Pancreas (tissue), 10 donors: ENCODE measurements at places on chromosomes 6 and 20. TPM values are rescaled to one million over a fixed set of nuclear protein-coding genes. Genes with fewer than 3 reads are reported as not detected.
A peak's percentile ranks its signal among the peaks of the same experiment; 100 is the strongest.

The MUC21 gene
- total RNA-seq, result not detected

- H3K4me1 ChIP-seq, result peaks cover 29% of the 10 kb centered on the region
- DNase-seq, result peak; percentile 87
- peak overlapping the region; percentile 17 for H3K27ac ChIP-seq
- H3K36me3 ChIP-seq, result no peaks in the 10 kb centered on the region
Observed at GRCh38 chr20:32282461-32282860, 5.0 kb downstream of the KIF3B start.

DNA sequence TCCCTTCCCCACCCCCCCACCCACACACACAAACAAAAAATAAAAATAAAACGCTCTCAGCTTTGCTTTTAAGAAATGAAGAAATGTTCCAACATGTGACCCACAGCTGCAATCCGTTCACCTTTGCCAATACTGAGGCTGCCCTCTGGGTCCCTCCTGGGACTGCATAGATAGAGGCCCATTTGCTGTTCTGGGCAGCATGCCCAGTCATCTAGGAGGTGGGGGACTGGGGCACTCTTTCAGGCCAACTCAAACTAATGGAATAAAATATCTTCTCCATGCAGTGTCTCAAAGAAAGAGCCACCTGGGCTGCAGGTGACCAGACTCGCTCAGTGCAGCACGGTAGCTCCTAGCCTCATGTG, 79.9 kb downstream of the SLC22A3 start:
- no peak overlapping the region for H3K4me3 ChIP-seq
- no peaks in the 10 kb centered on the region for H3K36me3 ChIP-seq
- no peak overlapping the region for H3K27ac ChIP-seq
- H3K4me1 ChIP-seq, result no peaks in the 10 kb centered on the region
- peak; percentile 75 for DNase-seq

GRCh38 chr6:19895866-19896692, 58.9 kb downstream of the ID4 start:
- DNase-seq, result no peak
- no peaks in the 10 kb centered on the region for H3K27me3 ChIP-seq
- H3K4me3 ChIP-seq, result no peak overlapping the region
- H3K4me1 ChIP-seq, result no peaks in the 10 kb centered on the region
